ENCODE measurements at places on chromosomes 13 and 19. TPM values are rescaled to one million over a fixed set of nuclear protein-coding genes. Genes with fewer than 3 reads are reported as not detected.
A peak's percentile ranks its signal among the peaks of the same experiment; 100 is the strongest.

The VSIG10L gene
- 6.6 TPM for total RNA-seq

DNA sequence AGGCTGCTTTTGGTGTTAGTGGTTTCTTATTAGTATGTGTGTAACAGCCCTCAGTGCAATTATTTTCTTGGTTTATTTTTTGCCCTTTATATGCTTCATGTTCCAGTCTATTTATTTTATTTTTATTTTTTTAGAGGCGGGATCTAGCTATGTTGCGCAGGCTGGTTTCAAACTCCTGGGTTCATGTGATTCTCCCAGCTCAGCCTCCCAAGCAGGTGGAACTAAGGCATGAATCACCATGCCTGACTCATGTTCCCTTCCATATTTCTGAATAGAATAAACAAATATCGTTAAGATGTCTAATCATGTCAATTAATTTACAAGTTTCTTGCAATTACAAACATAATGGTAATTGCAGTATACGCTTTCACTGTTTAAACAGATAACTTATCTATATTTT lies 11.7 kb downstream of the SKA3 start:
- DNase-seq, result no peak
- H3K36me3 ChIP-seq, result no peaks in the 10 kb centered on the region
- H3K27me3 ChIP-seq, result no peaks in the 10 kb centered on the region
- no peak overlapping the region for H3K27ac ChIP-seq
- no peak overlapping the region for H3K4me3 ChIP-seq

The PRSS57 gene
- not detected for total RNA-seq

DNA sequence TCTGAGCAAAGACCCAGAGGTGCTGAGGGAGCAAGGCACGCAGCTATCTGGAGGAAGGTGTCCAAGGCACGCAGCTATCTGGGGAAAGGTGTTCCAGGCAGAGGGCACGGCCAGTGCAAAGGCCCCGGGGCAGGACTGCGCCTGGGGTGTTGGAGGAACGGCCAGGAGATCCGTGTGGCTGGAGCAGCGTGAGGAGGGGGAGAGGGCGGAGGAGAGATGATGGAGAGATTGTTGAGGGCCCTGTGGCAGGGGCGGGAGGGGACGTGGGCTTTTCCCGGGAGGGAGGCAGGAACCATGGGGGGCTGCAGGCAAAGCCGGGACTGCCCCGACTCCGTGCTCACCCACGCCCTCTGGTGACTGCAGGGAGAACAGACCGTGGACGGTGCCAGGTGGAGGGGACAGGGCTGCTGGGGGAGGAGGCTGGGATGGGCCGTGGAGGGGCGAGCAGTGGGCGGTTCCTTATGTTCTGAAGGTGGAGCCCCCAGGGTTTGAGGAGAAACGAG lies 13.3 kb upstream of the MISP start:
- no peaks in the 10 kb centered on the region for H3K4me1 ChIP-seq
- H3K36me3 ChIP-seq, result no peaks in the 10 kb centered on the region
- H3K27ac ChIP-seq, result no peak overlapping the region

DNA sequence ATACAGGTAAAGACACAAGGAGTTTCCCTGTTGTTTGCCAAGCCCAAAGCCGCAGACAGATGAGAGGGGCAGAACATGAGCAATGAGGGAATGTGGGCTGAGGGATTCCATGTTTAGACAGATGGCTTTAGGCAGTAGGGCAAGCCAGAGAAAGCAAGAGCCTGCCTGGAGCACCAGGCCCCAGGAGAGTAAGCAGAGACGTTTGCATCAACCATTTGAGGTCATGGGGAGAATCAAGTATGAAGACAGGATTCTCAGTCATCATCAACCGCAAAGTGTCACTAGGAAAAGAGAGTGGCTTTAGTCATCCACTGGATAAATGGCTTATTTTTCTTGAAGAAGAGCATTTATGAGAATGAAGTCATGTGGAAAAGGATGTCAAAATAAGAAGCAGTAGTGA lies 184.7 kb downstream of the COG6 start:
- H3K36me3 ChIP-seq, result no peaks in the 10 kb centered on the region
- no peak for DNase-seq
- H3K27me3 ChIP-seq, result no peaks in the 10 kb centered on the region
- H3K4me1 ChIP-seq, result no peaks in the 10 kb centered on the region
- no peak overlapping the region for H3K27ac ChIP-seq
- H3K4me3 ChIP-seq, result no peak overlapping the region

The CEACAM1 gene
- total RNA-seq, result 1.1 TPM

The UBE2L5 gene
- total RNA-seq, result 0.15 TPM

DNA sequence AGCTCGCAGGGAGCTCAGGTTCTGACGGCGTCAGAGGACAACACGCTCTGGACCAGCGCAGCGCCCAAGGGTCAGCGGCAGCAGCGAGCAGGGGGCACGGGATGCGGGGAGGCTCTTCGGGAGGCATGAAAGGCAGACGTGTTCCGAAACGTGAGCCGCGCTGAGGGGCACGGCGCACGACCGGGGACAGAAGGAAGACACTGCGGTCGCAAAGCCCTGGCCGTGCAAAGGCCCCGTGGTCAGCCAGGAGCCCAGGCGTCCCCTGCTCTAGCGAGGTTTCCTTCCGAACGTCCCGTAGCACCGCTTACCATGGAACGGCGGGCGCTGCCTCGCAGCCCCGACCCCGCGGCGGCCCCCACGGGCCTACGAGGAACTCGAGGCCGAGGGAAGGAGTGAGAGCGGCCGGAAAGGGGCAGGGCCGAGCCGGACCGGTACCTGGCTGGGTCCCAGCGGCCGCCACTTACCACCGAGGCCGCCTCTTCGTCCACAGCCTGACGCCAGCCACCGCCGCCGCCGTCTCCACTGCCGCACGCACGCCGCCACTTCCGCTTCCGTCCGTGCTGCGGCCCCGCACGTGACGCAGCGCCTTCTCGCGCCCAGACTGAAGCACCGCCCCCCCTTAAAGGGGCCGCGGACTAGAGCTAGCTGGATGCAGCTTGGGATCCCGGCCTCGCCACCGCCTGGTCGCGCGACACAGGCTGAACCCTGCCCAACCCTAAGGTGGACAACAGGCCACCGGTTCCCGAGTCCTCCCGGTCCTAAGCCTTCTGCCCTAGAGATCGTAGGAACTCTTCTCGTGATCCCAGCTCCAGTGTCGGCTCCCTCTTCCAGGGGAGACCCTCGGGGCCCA lies 9.4 kb downstream of the ABHD17A start:
- peaks cover 13% of the 10 kb centered on the region for H3K4me1 ChIP-seq
- H3K36me3 ChIP-seq, result no peaks in the 10 kb centered on the region
- H3K27ac ChIP-seq, result peak overlapping the region; percentile 56
- peak overlapping the region; percentile 75 for H3K4me3 ChIP-seq
- peak; percentile 86 for DNase-seq

Data from ovary (tissue), 10 donors.